ENCODE measurements at places on chromosomes 5 and 9. TPM values are rescaled to one million over a fixed set of nuclear protein-coding genes. Genes with fewer than 3 reads are reported as not detected.

DNA sequence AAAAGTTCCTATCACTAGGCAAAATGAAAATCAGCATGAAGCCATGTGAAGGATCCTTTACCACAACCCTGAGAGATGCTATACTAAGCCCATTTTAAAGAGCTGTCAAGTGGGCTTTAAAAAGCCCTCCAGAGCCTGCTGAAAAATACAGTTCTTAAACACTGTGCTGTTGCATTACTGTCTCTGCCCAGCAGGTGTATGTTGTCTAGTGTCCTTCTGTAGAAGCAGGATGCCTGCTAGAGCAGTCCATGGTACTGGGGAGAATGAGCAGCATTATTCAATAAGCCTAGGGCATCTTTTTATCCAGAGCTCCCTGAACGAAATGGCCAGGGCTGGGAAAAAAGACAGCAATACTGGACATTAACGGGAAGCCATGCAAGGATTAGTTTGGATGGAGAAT lies 126.2 kb upstream of the PLCXD3 start:
- H3K27ac ChIP-seq, result no peak overlapping the region
- no peaks in the 10 kb centered on the region for H3K36me3 ChIP-seq
- no peak for DNase-seq
- no peak overlapping the region for H3K4me3 ChIP-seq
- H3K4me1 ChIP-seq, result no peaks in the 10 kb centered on the region

GRCh38 chr5:96903300-96903699 lies 27.0 kb downstream of the ERAP2 start:
- H3K4me1 ChIP-seq, result no peaks in the 10 kb centered on the region
- peaks cover 4% of the 10 kb centered on the region for H3K36me3 ChIP-seq
- no peaks in the 10 kb centered on the region for H3K27me3 ChIP-seq
- no peak overlapping the region for H3K4me3 ChIP-seq
- H3K27ac ChIP-seq, result no peak overlapping the region
- no peak for DNase-seq

DNA sequence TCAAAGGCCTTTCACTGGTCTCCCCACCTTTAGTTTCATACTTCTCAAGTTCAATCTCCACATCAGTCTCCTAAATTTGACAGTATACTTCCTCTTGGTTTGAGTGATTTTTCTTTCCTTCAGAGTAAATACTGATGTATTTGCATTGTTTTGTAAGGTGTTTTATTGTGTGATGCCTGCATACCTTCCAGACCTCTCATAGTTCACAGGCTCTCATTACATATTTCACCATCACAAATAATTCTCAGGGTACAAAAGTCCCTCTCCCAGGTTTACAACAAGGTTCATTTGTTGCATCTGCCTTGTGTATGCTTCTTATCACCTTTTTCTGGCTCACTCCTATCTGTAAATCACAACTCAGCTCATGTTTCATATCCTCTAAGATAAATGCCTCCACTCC lies 22.2 kb upstream of the TUSC1 start:
- H3K4me1 ChIP-seq, result peaks cover 7% of the 10 kb centered on the region
- no peaks in the 10 kb centered on the region for H3K27me3 ChIP-seq
- no peak for DNase-seq
- H3K36me3 ChIP-seq, result no peaks in the 10 kb centered on the region
- no peak overlapping the region for H3K4me3 ChIP-seq

- H3K36me3 ChIP-seq, result no peaks in the 10 kb centered on the region
- H3K27ac ChIP-seq, result no peak overlapping the region
- no peak overlapping the region for H3K4me3 ChIP-seq
Observed at GRCh38 chr9:81671880-81672280, 17.5 kb downstream of the TLE1 start.

GRCh38 chr5:149383399-149383798 lies 4.3 kb upstream of the IL17B start:
- peak; percentile 92 for DNase-seq
- H3K27me3 ChIP-seq, result no peaks in the 10 kb centered on the region
- H3K27ac ChIP-seq, result peak overlapping the region; percentile 11
- no peak overlapping the region for H3K4me3 ChIP-seq
- no peaks in the 10 kb centered on the region for H3K36me3 ChIP-seq

DNA sequence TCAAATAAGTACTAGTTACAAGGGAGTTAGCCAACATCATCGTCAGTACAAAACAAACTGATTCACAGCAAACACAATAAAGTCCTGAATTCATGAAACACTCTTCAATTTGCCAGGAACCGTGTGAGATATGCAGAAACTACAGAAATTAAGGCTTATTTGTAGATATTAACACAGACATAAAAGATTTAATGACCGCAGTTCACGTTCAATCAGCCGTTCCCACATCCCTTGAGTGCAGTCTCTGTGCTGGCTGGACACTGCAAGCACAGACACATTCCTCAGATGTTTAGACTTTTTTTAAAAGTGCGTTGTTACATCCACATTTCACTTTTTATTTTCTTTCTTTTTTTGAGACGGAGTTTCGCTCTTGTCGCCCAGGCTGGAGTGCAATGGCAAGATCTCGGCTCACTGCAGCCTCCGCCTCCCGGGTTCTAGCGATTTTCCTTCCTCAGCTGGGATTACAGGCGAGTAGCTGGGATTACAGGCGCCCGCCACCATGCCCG lies 566 bp upstream of the CEP78 start:
- H3K4me1 ChIP-seq, result no peaks in the 10 kb centered on the region
- DNase-seq, result peak; percentile 82
- no peaks in the 10 kb centered on the region for H3K27me3 ChIP-seq
- H3K36me3 ChIP-seq, result no peaks in the 10 kb centered on the region
- peak overlapping the region; percentile 90 for H3K4me3 ChIP-seq

GRCh38 chr9:99108131-99108530 lies 3.2 kb downstream of the TGFBR1 start:
- no peak overlapping the region for H3K4me3 ChIP-seq
- peaks cover 39% of the 10 kb centered on the region for H3K4me1 ChIP-seq
- H3K27me3 ChIP-seq, result no peaks in the 10 kb centered on the region
- H3K36me3 ChIP-seq, result no peaks in the 10 kb centered on the region
- DNase-seq, result no peak

DNA sequence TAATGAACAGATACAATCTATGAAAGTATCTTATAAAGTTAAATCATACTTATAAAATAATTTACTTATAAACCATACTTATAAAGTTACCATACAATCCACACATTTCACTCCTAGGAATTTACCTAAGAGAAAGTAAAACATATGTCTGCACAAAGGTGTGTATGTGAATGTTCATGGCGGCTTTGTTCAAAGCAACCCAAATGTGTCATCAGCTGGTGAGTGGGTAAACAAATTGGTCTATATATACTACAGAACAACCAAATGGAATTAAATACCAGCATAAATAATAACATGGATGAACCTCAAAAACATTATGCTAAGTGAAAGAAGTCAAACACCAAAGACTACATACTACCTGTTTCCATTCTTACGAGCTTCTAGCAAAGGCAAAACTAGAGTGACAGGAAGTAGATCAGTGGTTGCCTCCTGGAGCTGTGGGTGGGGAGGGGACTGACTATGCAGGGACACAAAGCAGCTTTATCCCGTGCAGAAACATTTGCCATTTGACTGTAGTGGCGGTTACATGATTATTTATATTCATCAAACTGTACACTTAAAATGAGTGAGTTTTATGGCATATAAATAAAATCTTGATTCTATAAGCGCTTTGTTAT lies 10.6 kb downstream of the TRAF1 start:
- peaks cover 20% of the 10 kb centered on the region for H3K4me1 ChIP-seq
- DNase-seq, result no peak
- H3K27me3 ChIP-seq, result no peaks in the 10 kb centered on the region
- peaks cover 3% of the 10 kb centered on the region for H3K36me3 ChIP-seq
- no peak overlapping the region for H3K27ac ChIP-seq

DNA sequence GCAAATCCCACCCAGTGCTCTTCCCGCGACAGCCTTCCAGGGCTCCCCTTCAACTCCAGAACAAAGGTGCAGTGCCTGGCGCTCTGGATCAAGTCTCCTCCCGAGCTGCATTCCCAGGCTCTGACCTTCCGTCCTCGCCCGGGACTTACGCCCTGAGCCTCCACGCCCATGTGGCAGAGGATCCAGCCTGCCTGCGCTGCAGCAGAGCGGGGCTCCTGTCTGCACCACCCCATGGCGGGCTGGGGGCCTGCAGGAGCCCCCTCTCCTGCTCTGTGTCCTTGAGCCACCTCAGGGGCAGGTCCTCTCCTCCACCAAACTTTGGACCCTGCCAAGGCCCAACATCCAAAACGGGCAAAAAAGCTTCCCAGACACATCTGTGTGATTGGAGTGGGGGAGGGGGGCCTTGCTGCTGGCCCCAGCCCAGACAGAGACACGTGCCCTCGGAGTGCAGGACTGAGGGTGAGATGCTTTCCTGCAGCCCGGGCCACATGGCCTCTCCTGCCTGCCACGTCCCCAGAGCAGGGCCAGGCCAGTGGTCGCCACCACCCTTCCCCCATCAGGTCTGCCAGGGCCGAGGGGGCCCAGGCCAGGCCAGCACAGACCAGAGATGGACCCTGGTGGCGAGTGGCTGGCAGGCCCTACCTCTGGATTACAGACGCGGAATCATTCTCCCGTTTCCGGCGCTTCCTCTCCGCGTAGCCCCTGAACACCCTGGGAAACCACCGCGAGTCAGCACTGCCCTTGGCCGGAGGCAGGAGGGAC lies 4.4 kb downstream of the NSMF start:
- no peak overlapping the region for H3K27ac ChIP-seq
- peaks cover 23% of the 10 kb centered on the region for H3K36me3 ChIP-seq
- DNase-seq, result peak; percentile 82
- no peak overlapping the region for H3K4me3 ChIP-seq

DNA sequence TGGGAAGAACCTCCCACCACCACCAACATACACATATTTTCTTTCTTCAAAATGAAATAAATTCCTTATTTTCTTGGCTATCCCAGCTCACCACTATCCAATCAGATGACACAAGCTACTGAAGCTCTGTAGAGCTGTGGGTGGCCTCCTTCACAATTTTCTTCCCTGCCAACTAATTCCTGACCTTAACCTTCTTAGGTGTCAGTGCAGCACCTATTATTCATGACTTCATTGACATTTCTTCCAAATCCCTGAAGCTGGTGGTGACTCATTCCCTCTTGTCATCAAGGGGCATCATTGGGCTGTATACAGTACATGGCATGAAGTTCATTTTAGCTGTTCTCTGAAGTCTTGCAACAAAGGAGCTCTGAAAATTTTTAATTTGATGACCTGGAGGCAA lies 42.0 kb upstream of the ADRA1B start:
- DNase-seq, result no peak
- H3K4me1 ChIP-seq, result peaks cover 28% of the 10 kb centered on the region
- H3K36me3 ChIP-seq, result no peaks in the 10 kb centered on the region
- no peak overlapping the region for H3K4me3 ChIP-seq
- H3K27me3 ChIP-seq, result no peaks in the 10 kb centered on the region

GRCh38 chr9:136075134-136075841 lies 19.8 kb downstream of the NACC2 start:
- no peaks in the 10 kb centered on the region for H3K27me3 ChIP-seq
- DNase-seq, result peak; percentile 6
- H3K27ac ChIP-seq, result no peak overlapping the region
- H3K4me1 ChIP-seq, result no peaks in the 10 kb centered on the region
- no peak overlapping the region for H3K4me3 ChIP-seq

DNA sequence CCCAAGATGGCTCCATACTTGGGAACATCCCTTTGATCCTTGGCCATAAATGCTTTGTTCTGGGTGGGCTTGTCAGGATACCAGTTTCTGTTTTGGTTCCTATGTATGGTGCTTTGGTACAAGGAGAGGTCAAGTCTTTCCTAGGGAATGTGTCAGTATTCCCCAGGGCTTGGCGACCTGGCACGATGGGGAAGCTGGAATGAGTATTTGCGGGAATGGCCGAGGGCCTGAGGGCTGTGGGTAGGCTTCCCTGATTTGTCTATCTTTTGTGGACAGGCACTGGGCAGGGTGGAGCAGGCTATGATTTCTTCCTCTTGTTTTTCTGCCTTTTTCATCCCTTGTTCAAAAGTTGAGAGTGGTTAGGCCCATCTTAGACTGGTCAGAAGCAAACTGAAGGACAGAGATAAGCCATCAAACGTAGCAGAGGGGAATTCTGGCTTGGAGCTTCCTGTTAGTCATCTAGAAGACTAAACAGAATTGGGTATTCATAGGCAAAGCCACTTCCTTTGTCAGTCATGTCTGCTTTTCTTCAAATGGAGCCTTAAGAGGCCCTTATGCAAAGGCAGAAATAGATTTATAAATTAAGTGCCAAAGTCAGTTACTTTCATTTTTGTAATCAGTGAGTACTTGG lies 13.7 kb downstream of the DOCK2 start:
- peak; percentile 84 for DNase-seq
- H3K36me3 ChIP-seq, result no peaks in the 10 kb centered on the region
- peaks cover 15% of the 10 kb centered on the region for H3K4me1 ChIP-seq
- H3K27me3 ChIP-seq, result no peaks in the 10 kb centered on the region

DNA sequence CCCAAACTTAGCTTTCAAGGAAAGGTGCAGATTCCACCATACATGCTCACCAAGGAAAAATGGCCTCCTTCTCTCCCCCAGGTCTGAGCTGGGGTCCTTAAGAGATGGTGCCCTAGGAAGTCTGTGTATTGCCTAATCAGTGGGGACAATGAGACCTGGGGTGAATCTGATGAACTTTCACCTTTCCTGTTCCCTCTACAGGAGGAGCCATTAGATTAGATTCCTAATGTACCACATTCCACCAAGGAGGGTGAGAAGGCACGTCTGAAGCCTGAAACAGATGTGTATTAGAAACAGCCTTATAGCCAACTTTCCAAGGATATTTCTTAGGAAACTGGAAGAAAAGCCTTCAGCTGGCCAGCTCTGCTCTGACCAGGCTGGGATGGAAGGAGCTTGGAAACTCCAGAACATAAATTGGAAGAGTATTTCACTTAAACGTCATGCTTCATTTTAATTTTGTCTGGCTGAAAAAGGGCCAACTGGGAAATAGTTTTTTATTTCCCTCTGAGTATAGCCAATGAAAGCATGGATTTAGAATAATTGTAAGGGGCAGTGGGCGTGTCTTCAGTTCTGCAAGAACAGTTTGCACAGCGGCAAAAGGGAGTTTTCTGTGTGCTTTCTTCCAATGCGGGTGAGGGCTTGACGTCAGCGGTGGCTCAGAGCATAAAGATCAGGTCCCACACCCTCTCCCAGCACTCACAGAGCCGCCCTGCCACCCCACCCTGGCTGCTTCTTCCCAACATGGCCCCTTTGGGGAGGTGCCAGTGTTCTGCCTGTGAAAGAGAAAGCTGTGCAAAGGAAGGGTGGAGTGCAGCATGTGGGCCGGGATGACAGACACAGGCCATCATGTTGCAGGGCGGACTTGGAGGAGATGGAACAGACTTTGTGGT lies 210.9 kb downstream of the ESM1 start:
- peaks cover 5% of the 10 kb centered on the region for H3K4me1 ChIP-seq
- no peaks in the 10 kb centered on the region for H3K27me3 ChIP-seq
- no peak overlapping the region for H3K27ac ChIP-seq
- DNase-seq, result no peak

Gene KIF4B
- total RNA-seq, result not detected

Gene FOXI1
- not detected for total RNA-seq

Data from osteoblast (primary cell).